Dermis blood vessel endothelial cell (primary cell): ENCODE measurements at places on chromosomes 6 and 20. TPM values are rescaled to one million over a fixed set of nuclear protein-coding genes. Genes with fewer than 3 reads are reported as not detected.

FAM83C gene
- not detected in 2 replicates for total RNA-seq

ZC2HC1B gene
- total RNA-seq, result not detected in 2 replicates

DNA sequence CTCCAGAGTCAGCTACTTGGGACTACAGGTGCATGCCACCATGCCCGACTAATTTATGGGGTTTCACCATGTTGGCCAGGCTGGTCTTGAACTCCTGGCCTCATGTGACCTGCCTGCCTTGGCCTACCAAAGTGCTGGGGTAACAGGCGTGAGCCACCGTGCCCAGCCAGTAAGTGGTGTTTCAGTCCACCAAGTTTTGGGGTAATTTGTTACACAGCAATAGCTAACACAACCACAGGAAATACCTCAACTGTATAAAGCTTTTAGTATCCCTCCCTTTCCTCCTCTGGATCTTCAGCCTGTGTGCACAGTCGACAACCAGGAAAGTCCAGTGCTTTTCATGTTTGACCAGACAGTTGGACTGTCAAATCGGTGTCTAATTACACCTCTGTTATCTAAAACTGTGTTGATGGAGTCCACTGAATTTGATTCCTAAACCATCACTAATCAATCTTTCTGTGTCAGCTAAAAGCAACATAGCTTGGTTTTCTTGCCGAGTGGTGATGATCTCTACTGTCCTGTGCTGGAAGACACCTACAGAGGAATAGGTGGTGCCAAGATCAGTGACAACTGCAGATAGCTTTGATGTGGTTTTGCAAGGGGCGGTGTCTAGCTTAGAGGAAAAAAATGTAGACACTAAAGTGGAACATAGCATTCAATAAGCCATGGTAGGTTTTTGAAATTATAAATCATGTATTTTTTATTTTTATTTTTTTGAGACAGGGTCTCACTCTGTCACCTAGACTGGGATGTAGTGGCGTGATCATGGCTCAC is 22.2 kb upstream of the ZBTB2 start:
- no peak for DNase-seq

DNA sequence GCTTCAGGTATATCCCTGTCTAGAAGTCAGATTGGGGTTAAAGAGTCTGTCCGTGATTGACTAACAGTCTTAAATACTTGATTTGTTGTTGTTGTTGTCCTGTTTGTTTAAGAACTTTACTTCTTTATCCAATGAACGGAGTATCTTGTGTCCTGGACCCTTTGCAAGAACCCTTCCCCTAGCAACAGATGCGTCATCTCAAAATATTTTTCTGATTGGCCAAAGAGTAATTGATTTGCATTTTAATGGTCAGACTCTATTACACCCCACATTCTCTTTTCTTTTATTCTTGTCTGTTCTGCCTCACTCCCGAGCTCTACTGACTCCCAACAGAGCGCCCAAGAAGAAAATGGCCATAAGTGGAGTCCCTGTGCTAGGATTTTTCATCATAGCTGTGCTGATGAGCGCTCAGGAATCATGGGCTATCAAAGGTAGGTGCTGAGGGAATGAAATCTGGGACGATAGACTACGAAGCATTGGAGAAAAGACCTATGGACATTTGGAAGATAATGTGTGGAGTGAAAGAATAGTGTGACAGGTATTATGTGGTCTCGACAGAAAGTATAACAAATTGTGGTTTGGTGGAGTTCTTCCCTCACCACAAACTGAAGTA is at the start of gene HLA-DRA:
TSS of gene HLA-DRA (plus strand) at position 286 of the 613 bp plus-strand sequence. CDS start at position 350, 64 bp downstream.
- peak; percentile 74 for DNase-seq

DNA sequence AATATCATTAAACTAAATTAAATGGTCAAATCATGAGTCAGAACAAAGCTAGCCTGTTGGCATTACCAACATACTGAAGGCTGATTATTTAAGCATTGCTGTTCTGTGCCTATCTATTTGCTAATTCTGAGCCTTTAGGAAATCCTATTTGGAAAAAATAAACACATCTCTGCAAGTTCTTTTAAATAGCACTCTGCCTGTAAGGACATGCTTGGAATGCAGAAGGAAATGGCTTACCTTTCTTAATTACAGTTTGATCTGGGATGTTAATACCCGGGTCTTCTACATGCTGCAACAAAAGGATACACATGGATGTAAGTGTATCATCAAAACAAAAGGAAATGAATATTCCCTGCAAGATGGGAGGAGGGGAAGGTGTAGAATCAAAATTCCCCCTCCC is 8.3 kb downstream of the TFAP2A start:
- DNase-seq, result no peak

- DNase-seq, result no peak
Measured at GRCh38 chr6:128121610-128122009, 220.8 kb upstream of the THEMIS start.

- DNase-seq, result no peak
Measured at GRCh38 chr6:13438126-13438525, 49.3 kb downstream of the GFOD1 start.

DNA sequence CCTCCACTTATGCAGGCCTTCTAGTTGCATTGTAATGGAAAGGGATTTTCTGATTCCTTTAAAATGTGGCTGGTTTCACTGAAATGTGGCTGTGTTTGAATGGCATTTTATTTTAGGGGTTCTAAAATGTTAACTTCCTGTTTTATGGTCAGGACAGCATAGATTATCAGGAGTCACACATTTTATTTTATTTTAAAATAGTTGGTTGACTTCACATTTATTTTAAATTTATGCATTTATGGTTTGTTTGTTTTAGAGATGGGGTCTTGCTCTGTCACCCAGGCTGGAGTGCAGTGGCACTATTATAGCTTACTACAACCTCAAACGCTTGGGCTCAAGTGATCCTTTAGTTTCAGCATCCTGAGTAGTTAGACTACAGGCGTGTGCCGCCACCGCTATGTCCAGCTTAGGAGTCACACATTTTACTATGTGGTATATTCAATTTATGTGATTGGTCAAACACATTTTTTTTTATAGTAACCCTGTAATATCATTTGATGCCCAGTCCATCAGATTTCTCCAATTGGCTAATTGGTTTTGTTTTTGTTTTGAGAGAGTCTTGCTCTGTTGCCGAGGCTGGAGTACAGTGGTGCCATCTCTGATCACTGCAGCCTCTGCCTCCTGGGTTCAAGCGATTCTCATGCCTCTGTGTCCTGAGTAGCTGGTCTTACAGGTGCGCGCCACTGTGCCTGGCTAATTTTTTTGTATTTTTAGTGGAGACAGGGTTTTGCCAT is 2.3 kb downstream of the DTD1 start:
- DNase-seq, result no peak

DNA sequence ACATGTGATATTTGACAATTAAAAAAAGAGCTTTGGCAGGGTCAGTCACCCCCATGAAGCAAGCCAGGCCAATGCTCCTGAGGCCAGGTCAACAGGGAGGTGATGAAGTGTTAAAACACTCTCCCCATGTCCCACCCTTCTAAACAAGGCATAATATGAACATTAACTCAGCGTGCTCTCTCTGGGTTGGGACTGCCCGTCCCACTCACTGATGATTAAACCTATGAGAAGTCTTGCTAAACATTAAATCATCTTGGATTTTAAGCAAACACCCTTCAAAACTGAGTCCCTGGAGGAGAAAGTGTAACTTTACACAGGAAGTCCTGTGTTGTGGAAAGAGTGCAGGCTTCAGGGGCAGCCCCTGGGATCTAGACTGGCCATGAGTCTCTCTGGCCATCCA is 558.5 kb downstream of the CD83 start:
- DNase-seq, result no peak

- DNase-seq, result peak; percentile 99
Measured at GRCh38 chr6:43629104-43629504, at the start of gene GTPBP2. GTPBP2 (minus strand) TSS chr6:43629264; CDS start chr6:43629162, 102 bp downstream.

DNA sequence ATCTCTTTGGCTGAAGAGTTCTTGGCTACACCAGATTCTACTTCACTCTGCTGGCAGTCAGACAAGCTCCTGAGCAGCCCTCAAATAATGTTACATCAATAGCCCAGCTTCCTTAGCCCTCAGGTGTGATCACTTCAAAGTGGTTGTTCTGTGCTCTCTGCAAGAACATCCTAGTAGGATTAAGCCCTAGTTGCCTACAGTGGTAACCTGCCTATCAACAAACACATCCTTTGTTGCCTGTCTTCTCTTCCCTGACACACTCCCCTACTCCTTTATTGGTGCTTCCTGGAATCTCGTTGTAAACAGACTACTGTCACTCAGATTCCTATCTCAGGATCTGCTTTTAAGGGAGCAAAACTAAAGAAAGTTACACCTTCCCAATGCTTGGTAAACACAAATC is 45.1 kb upstream of the TASP1 start:
- DNase-seq, result no peak

- DNase-seq, result no peak
Measured at GRCh38 chr6:36329798-36330291, 6.8 kb downstream of the BNIP5 start.

DNA sequence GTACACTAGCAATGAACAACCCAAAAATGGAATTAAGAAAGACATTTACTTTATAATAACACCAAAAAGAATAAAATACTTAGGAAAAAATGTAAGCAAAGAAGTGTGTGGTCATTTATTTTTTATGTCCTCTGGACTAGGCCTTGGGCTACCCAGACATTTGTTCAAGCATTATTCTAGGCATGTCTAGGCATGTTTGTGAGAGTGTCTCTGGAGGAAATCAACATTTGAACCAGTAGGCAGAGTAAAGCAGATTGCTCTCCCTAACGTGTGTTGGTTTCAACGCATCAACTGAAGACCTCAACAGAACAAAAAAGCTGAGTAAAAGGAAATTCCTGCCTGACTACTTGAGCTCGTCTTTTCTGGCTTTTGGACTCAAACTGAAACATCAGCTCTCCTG is 84.5 kb downstream of the ANKEF1 start:
- no peak for DNase-seq

DNA sequence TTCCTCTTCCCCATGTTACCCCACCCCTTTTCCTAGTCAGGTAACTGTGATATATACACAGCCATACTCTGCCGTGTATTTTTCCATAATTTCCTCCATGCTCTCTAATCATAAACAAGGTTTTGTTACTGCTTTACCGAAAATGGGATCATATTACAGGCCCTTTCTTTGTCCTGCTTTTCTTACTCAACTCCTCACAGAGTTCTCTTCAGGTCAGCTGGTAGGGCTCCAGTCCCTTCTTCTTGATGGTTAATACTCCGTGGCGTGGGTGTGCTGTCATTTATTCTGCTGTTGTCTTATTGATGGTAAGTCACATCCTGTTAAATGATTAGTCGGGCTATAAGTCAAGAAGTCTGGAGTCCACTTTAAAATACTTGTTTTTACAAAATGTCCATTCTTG is 24.9 kb upstream of the PI16 start:
- DNase-seq, result peak; percentile 20

DNA sequence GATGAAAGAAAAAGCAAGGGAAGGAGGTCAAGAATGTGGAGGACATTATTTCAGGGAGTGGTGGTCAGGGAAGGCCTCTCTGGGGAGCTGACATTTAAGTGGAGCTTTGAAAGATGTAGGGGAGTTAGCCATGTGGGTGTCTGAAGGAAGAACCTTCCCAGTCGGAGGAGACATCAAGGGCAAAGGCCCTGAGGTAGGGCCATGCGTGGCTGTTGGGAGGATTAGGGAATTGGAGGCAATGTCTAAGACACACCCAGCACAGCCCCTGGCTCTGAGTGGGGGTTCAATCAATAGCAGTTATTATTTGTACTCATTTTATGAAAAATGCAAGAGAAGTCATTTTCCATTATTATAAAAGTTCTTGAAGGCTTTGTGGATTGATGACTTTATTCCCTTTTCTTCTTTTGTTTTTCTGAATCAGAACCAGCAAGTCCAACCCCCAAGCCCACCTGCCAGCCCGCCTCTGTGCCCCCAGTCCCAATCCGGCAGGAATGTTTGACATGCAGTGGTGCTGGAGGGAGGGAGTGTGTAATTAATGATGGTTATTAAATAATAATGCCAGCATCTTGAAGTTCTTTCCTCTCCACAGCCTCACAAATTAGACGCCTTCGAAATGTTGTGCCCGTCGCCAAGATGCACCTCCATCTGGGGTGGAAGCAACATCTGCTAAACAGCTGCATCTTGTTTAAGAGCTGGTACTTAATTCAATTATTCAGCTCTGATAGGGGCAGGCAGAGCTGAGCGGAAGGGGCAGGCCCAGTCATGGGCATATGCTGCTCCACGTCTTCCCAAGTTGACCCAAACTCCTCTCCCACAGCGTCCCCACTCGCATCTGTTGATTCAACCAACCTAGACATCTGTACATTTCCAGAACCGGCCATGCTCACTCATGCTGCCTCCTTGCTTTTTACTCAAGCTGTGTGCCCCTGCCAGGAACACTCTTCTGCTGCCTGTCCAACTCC is 81.3 kb upstream of the SIRPA start:
- DNase-seq, result no peak
